ENCODE measurements at places on chromosomes 12 and 14.
A peak's percentile ranks its signal among the peaks of the same experiment; 100 is the strongest.

DNA sequence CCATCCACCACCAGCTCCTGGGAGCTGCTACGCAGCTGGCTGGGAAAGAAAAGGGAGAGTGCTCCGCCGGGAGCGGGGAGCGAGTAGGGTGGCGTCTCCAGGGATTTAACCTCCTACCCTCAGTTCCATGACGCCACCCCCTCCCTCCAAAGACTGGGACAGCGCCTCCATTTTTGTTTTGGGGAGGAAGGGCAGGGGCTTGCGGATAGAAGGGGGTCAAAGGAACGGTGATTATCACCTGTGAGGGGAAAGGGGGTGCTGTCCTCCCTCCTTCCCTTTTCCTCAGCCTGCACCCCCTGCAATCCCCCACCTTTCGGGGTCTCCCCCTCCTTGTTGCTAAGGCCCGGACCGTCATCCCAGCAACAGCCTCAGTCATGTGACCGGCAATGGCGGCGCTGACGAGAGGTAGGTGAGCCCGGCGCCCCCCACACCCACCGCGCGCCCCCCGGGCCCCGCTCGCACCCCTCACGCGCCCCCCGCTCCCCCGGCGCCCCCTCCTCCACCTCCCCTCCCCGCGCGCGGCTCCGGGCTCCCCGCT, at the start of gene DTX3:
DTX3 (plus strand) TSS at position 371 of the 538 bp plus-strand sequence. CDS start 1,694 bp downstream, outside the sequence.
- peak; percentile 67 for DNase-seq

DNA sequence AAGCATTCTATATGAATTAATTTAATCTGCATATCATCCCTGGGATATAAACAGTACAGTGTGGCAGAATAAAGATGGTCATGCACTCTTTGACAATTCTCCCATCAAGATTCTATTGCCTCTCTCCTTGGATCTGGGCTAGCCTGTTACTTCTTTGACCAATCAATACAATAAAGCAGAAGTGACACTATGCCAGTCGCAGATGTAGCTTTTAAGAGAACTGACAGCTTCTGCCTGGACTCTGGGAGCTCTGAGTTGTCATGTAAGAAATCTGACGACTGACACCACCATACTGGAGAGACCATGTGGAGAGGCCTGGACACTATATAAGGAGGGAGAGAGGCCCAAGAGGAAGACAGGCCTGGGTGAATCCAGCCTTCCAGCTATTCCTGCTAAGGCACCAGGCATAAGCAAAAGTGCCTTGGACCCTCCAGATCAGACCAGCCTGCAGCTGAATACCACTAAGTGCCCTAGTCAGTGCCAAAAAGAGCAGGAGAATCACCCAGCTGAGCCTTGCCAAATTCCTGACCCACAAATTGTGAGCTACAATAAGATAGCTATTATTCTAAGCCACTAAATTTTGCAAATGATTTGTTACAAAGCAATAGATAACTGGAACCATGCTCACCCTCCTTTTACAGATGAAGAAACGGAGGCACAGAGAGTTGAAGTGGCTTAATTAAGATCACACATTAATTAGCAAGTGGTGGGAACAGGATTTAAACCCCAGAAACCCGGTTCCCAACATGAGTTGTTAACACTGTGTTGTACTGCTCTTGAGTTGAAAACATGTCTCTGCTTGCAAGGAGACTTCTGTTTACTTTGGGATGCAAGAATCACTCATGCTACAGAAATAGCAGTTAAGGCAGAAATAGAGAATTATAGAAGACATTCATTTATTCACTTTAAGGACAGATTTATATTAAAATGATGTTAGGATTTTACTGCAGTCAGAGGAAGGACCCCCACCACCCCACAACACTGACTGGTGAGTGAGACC, 84.6 kb downstream of the RIN3 start:
- no peak for DNase-seq

DNA sequence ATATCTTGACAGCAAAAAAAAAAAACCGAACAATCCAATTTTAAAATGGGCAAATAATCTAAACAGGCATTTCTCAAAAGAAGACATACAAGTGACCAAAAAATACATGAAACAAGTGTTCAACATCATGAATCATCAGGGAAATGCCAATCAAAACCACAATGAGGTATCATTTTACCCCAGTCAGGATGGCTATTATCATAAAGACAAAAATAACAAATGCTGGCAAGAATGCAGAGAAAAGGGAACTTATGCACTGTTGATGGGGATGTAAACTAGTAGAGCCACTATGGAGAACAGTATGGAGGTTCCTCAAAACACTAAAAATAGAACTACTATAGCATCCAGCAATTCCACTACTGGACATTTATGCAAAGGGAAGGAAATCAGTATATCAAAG, 448.2 kb downstream of the RGS6 start:
- no peak for DNase-seq

- peak; percentile 46 for DNase-seq
Observed at GRCh38 chr12:49369411-49370145, 2.3 kb downstream of the SPATS2 start.

- no peak for DNase-seq
Observed at GRCh38 chr12:53060064-53060720, 10.3 kb downstream of the TNS2 start.

GRCh38 chr12:49089821-49090773, 4.5 kb downstream of the DHH start:
- DNase-seq: peak; percentile 74

DNA sequence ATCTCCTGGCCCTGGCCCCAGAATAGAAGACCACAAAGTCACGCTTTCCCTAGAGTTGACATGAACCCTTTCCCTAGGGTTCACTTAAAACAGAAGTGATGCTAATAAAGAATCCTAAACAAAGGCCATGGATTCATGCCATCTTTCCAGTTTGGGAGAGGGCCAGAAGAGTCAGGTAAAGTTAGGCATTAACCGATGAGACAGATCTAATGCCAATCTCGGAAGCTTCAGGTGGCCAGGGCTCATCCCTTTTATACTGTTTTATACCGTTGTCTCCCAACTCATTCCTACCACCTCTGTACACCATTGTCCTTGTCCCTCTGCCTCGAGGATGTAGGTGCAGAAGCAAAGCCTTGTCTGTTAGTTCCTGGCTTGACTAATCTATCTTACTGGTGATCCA, 22.8 kb upstream of the ACTR10 start:
- no peak for DNase-seq

DNA sequence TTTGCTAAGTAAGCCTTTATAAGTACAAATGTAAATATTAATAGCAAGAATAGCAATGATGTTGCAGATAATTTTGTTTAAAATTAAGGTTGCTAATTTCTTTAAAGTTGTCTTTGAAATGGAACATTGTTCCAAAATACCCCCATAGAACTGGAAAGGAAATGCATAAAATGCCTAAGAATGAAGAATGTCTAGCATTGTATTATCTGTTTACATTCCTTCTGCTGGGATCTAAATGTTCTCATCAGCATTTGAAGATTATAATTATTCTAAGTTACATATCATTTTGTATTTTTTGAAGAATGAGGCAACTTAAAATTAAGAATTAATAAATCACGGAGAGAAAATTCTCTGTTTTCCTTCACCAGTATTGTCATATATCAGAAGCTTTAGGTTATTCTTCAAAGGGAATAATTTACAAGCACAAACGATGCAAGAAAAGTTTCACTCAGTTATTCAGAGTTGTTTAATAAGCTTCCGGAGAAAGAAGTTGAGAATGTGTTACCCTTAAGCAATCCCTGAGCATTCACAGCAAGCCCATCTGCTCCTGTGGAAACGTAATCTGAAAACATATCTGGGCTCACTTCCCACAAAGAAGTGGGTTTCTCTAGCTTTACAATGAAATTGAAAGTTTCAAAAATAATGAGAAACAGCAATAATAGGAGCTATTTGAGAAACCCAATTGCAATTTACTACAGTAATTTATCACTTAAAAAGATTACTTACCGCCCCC, 21.3 kb downstream of the SLC6A15 start:
- no peak for DNase-seq

GRCh38 chr14:92427096-92427495, 86.5 kb upstream of the RIN3 start:
- no peak for DNase-seq

DNA sequence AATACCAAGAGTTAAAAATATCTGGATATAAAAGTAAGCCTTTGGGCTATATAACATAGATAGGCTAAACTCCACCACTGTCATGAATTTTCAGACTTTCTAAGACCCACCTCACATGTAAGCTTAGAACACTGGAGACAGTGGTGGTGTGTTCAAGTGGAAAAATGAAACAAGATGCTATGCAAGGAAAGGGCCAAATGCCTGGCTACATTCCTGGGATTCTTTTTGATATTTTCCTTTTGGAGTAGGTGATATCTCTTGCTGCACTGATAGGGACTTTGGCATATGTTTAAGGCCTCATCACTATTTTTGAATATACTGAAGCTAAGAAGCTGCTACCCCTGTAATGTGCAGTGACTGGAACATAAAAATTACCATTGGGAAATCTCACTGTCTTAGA, 341.3 kb downstream of the SLC16A7 start:
- DNase-seq: no peak

DNA sequence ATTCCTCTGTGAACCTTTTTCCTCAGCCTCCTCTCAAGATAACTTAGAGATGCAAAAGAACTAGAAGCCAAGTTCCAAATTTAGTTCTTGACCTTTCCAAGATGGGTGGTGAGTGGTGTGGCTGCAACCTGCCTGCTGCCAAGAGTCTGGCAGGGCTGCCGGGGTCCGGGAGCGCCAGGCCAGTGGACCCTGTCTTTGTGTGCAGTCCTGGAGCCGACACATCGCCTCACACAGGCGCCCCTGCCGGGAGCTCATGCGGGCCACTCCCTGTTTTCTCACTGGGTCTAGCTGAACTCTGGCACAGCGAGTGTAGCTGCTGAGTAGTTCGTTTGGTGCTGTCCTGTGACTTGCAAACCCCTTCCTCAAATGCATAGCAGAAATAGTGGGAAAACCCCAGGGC, 84.9 kb downstream of the CACNA1C start:
- DNase-seq: no peak

- no peak for DNase-seq
Observed at GRCh38 chr12:29907461-29907860, 123.7 kb upstream of the TMTC1 start.

- DNase-seq: no peak
Observed at GRCh38 chr12:49388682-49389386, 21.6 kb downstream of the SPATS2 start.

- no peak for DNase-seq
Observed at GRCh38 chr12:5220835-5221234, 177.2 kb downstream of the KCNA5 start.

DNA sequence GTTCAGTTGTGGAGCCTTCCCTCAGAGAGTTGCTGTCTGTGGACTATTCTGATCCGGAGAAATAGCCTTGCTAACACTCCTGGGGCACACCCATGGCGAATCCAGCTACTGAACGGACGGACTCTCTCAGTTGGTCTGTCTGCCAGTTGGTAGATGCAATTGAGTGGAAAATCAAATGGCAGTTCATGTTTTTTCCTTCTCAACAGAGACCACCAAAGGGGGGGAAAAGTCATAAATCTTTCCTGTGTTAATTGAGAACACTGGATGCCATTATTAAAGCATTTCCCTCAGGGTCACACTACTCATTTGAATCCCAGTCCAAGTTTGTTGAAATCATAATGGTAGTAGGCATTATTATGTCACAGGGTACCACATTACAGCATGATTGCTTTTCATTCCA, 354.3 kb upstream of the FAR2 start:
- DNase-seq: no peak

DNA sequence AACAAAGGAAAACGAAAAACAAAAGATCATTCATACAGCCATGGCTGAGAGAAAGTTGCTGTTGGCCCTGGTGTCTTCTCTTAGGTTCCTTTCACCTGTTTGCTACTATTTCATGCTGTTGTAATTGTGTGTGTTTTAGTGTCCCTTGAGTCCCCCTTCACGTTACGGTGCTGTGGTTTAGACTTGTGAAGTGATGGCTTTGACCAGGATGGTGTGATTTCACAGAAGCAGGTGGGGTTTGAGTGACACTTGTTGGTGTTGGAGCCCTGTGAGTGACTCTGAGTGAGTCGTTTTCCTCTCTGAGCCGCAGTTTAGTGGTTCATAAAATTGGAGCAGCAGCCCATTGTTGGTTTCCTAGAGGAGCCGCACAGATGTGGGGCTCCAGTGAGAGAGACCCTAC, 635.4 kb downstream of the VRK1 start:
- no peak for DNase-seq

DNA sequence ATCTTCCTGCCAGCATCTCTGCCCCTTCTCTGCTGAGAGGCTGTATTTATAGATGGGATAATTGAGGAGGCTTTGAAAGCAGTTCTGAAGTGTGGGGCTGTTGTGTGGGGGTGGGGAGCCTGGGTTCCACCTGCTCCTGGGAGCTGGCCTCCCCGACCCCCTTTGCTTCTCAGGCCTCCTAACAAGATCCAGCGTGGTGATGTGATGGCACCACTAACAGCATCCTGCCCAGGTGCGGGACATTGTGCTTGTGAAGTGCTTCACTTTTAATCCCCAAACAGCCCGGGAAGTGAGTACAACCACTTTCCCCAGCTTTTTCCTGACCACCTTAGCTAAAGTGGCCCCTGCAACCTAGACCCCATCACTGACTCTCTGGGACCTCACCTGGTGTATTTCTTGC, 95.1 kb upstream of the NRXN3 start:
- peak; percentile 80 for DNase-seq

GRCh38 chr12:59151243-59151642, 230.9 kb upstream of the LRIG3 start:
- DNase-seq: no peak

GRCh38 chr12:132024758-132025157, 75.0 kb downstream of the EP400 start:
- DNase-seq: no peak

DNA sequence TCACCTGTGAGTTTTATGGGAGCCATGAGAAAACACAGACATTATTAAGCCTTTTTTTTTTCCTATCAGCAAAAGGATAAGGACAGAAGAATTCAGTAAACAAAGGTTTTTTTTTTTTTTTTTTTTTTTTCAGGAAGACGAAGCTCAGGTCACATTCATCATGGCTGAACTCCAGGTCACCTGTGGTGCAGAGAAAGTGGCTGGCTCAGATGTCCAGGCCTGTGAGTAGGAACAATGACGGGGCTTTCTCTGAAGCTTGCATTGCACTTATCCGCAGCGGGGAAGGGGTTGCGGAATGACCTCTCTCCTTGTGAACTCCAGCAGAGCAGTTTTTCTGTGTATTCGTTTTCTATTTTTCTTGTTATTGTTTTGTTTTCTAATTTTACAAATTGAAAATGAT, 759.6 kb upstream of the TMEM132C start:
- peak; percentile 8 for DNase-seq

DNA sequence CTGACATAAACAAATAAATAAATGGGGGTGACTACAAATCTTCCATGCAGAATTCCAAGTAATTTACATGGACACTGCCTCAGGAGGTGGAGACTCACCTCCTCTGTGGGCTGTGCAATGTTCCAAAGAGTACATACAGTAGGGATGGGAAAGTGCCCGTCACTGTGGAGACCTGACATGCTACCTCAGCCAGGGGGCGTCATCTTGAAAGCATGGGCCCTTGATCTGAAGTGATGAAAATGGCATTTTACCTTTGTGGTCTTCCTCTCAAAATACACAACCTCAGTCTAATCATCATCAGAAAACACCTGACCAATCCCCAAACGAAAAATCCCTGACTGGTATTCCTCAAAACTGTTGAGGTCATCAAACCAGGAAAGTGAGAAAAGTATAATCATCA, 48.4 kb downstream of the ANAPC7 start:
- DNase-seq: no peak

GRCh38 chr14:25046301-25046943, 3.5 kb downstream of the STXBP6 start:
- no peak for DNase-seq
